ENCODE measurements at places on chromosomes 4 and X. TPM values are rescaled to one million over a fixed set of nuclear protein-coding genes. Genes with fewer than 3 reads are reported as not detected.

Gene NSG1
- total RNA-seq: 33.4 TPM

Gene GATA1
- total RNA-seq: not detected

Gene MAGEA4
- not detected for total RNA-seq

Gene PPEF1
- 0.94 TPM for total RNA-seq

Gene CTSO
- 15.5 TPM for total RNA-seq

Gene SPOCK3
- total RNA-seq: not detected

Gene CHIC1
- total RNA-seq: 4.6 TPM
